Left colon (tissue), 2 donors: ENCODE measurements at places on chromosomes 7 and 10.

DNA sequence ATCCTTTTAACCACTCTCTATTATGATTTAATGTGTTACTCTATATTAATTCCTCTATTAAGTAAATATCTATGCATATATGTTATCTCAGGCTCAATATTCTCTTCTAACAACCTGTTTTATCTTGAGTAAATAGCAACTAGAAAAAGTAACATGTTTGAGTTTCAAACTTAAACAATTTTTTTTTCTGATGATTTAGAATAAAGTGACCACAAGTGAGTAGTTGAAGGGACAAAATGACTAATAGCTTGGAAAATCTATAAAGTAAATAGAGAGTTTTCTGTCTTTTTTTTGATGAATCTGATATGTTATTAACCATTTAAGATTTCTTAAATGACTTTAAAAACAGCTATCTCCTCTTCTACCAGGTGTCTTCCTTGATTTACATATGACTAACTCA lies 483.8 kb downstream of the TFEC start:
- no peak for DNase-seq

DNA sequence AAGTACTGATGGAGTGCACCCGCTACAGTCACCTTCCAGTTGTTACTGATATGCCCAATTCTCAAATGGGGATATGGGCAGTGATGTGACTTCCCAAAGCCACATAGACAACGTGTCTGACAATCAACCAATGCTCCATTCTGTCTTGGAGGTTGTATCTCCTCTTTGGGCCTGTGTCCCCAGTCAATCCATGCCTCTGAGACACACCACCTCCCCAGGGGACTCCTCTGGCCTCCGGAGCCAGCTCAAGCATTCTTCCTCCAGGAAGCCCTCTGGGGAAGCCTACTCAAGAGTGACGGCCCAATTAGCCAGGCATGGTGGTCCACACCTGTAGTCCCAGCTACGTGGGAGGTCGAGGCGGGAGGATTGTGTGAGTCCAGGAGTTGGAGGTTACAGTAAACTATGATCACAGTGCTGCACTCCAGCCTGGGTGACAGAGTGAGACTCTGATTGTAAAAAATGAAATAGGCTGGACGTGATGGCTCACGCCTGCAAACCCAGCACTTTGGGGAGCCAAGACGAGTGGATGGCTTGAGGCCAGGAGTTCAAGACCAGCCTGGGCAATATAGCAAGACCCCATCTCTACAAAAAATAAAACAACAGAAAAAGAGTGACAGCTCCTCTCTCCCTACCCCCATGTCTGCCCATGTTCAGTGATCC lies 99.5 kb upstream of the TNRC18 start:
- DNase-seq: no peak

DNA sequence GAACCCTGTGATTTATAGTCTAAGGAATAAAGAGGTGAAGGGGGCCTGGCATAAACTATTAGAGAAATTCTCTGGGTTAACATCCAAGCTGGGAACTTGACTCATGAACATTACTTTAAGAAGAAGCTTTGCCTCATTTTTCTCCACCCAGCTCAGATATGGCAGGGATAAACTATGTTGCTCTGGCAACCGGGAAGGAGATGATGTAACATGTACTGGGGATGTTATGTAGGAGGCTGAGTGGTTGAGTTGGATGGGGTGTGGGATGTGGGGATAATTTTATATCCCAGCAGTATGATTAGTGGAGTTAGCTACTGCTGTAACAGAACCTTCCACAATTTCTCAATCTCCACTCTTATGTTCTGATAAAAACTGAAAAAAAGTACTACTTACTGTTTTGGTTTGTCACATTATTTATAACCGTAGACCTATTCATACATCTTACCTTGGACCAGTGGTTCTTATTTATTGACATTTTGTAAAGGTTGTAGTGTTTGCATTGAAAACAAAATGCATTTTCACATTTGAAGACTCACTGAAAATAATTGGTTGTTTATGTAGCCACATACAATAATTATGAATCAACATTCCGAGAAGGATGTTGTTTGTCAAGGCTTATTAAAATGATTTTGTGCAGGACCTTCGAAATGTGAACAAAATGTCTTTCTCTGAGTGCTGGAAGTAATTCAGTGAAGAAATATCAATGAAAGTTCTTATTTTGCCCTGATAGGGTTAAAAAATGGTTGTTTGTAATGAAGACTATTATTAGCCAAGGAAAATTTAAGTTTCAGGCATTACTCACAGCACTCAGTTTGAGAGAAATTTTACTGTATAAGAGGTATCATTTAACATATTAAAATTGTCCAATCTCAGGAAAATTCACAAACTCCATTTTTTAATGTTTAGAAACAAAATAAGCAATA lies 1.3 kb downstream of the OR2F2 start:
- no peak for DNase-seq

DNA sequence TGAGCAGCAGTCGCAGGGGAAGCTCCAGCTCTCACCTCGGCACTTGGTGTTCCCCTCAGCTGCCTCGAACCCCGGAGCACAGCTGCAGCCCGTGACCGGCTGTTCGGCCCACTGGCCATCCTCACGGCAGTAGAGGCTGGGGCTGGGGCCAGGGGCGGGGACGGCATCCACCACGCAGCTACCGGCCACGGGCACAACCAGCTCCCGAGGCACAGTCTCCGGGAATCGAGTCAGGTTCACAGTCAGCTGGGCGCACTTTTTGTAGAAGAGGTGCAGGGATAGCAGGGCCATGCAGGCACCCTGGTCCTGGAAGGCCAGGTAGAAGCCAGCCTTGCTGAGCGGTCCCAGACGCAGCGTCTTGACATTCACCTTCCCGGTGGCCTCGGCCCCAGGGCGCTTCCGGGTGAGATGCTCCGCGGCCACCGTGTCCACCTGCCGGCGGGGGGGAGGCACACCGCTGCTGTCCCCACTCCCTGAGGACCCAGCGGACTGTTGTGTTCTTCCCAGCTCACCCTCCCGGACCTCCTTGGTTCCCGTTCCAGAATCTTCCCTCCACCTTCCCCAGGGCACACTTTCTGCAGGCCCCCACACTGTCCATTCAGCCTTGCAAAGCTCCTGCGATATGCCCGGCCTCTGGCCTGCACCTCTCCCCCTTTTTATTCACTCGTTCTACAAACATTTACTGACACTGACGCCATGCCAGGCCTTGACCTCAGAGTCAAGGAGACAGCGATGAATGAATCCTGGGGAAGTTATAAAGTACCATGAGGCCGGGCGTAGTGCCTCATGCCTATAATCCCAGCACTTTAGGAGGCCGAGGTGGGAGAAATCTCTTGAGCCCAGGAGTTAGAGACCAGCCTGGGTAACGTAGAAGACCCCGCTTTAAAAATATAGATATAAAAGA lies 4.8 kb downstream of the EPHB4 start:
- DNase-seq: no peak

- no peak for DNase-seq
Measured at GRCh38 chr10:82206831-82207230, 331.8 kb downstream of the NRG3 start.
